Aorta (tissue), 5 donors: ENCODE measurements at places on chromosomes 2 and 18. TPM values are rescaled to one million over a fixed set of nuclear protein-coding genes. Genes with fewer than 3 reads are reported as not detected.
A peak's percentile ranks its signal among the peaks of the same experiment; 100 is the strongest.

DNA sequence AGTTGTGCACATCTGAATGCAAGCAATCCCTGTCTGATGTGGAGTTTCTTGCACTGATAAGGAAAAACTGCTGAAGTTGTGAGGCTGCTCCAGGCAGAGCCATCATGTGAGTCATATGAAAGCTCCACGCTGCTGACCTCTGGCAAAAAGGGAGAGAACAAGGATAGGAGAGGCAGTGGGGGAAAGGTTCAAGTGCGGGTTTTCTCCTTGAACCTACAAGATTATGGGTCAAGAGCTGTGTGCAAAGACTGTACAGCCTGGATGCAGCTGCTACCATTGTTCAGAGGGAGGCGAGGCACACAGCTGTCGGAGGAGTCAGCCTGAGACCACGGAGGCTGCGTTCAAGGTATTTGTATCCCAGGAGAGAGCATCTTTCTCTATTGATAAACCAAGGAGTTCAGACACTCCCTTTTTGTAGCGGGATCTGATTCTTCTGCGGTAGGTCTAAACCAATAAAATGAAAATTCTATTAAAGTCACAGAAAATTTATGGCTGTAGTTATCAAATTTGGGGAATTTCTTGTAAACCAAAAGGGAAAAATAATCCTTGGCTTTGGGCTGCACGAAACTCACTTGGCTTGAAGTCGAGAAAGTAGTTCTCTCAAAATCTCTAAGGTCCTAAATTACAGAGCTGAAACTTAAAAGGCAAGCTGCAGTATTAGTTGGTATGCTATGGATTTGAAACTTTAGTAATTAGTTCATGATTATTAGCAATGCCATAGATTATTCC, at the start of gene CDK15:
Gene CDK15 (plus strand): TSS at position 96 of the 729 bp plus-strand sequence. CDS start 128 bp downstream, at position 224.
- DNase-seq, result no peak

GRCh38 chr2:20567159-20567925, 83.6 kb downstream of the HS1BP3 start:
- peak; percentile 54 for DNase-seq

DNA sequence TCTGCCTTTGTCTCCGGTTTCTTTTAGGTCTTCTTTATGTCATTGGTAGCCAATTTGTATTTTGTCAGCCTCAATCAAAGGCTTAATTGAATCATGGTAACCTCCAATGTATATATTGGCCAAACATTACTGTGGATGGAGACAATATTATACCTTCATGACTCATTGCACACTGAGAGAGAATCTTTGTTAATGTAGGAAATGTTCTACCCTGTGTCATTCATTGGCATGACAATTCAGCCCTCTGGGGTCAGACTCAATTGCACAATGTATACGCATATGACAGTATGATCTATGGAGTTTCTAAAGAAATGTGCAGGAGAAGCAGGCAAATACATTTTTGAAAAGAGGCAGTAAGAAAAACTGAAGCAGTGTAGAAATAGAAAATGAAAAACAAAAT, 162.6 kb downstream of the PDE11A start:
- DNase-seq, result no peak

DNA sequence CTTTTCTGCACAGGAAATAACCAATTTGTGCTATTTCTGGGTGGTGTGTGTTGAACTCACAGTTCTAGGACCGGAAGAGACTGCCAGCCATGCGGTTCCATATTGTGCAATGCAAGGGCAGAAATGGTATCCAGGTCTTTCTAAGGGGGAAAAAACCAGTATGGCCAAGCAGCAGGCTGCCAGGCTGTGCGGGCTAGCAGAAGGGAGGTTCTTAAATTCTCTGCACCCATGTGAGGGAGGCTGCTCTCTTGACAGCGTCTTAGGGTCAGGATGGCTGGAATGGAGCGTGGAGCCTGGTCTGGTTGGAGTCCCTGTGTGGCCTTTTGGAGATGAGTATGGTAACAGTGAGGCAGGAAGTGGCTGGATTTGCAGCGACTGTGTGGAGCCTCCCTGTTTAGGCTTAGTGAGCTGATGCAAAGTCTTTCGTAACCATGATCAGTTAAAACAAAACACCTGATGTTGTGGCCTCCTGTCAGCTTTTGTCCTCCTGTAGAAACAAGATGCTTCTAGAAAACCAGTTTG, 52.6 kb downstream of the NCK2 start:
- DNase-seq, result peak; percentile 70

Gene TDRD15
- 0.15 TPM for total RNA-seq

Gene ALPP
- total RNA-seq, result not detected

DNA sequence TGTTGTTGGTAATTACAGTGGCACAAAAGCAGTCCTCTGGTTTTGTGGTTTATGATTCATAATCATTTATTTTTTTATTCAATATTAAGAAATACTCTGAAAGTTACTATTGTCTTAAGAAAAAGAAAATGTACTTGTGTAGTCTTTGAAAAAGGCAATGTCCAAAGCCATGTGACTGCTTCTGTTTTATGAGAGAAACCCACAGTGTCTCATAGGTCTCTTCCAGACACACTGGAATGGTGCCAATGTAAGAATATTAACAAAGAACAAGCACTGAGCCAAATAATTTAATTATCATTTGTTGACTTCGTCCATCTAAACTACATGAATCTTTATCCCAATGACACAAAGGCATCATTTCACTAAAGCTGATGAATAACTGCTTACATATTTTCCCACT, 62.5 kb downstream of the RPRM start:
- no peak for DNase-seq

Gene PLCL1
- total RNA-seq, result 11.6 TPM

Gene TSHZ1
- 26.0 TPM for total RNA-seq

Gene ARHGEF4
- total RNA-seq, result 6.9 TPM

GRCh38 chr2:56217106-56217505, 33.3 kb downstream of the CCDC85A start:
- no peak for DNase-seq

Gene SNX17
- 77.8 TPM for total RNA-seq

DNA sequence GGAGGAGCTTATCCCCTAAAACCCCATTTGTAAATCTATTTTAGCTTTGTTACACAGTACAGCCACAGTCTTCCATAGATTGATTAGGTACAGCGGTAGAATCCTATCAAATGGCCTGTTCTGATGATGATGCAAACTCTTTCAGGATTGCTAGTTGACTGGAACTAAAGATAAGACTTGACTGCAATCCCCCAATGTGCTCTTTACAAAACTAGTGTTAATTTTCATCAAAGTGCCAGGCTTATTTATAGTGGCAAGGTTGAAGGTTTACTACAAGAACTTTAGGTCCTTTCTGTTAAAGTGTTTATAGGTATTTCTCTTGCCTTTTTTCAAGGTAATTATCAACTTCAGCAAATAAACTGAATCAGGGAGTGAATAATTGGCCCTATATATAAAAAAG, 9.0 kb upstream of the OTX1 start:
- DNase-seq, result no peak

Gene DPP10
- total RNA-seq, result not detected

- DNase-seq, result no peak
These were observed 331.6 kb downstream of the SETBP1 start for GRCh38 chr18:45012286-45012685.

Gene RGPD3
- 0.18 TPM for total RNA-seq

- no peak for DNase-seq
These were observed 321.4 kb upstream of the ETAA1 start for GRCh38 chr2:67075530-67076238.
